ENCODE measurements at places on chromosomes 6 and 20.

DNA sequence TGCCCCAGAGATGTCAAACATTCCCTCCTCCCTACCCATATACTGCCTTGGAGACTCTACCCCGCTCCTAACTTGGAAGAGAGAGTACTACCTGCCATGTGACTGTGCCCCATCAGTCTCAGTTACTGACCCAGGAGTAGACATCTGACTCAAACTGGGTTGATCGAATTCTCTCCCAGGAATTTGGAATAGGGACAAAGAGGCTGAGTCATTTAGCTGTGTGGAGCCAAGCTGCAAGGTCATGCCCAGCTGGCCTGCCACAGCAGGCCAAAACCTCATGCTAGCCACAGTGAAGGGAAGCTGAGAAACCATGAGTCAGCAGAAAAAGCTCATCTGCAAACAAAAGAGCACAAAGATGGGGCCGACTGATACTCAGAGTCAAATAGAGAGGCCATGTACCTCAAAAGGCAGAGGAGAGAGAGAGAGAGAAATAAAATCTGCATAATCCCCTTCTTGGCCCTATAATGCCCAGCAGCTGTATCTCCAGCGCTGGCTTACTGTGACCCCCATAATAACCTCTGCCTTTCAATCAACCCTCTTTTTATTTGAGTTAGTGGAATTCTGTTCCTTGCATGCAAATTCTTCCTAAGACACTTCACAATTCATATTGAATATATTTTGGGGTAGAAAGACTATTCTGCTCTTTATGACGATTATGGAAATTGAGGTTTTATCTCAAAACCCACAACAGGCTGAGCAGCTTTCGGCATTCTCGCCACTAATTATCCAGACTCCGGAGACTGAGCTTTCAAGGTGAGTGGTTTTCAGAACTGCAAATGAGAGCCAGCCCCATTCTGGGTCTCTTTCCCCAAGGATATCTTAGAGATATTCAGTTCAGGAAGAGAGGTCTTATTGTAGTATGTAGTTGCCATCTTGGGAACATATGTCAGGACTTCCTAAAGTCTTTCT, 21.4 kb upstream of the AKIRIN2 start:
- no peak overlapping the region for H3K27ac ChIP-seq
- no peaks in the 10 kb centered on the region for H3K36me3 ChIP-seq
- no peak overlapping the region for H3K4me3 ChIP-seq
- DNase-seq, result no peak
- no peaks in the 10 kb centered on the region for H3K27me3 ChIP-seq
- no peaks in the 10 kb centered on the region for H3K4me1 ChIP-seq

DNA sequence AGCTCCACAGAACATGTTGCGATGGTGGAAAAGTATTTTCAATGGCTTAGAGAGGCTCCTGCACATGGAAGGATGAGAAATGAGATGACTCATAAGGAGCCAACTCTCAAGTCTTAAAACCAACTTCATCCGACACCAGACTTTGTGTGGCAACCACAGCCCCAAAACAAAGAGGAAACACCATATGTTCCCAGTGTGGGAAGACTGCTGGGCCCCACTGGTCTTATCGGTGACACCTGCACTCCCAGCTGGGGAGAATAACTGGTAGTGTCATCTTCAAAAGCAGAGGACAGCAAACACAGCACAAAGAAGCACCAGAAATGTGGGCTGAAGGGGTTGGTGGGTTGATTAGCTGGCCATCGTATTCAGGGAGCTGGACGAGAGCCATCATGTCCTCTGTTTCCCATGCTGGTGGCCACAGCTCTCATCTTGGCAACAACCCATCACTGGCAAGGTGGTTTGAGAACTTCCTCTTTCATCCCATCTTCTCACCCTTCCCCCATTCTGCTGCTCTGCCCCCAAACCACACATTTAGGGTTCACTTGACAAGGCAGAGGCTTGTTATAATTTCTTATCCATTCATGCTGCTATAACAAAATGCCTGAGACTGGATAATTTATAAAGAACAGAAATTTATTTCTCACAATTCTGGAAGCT, 46.0 kb upstream of the TASP1 start:
- H3K27ac ChIP-seq, result no peak overlapping the region
- H3K36me3 ChIP-seq, result no peaks in the 10 kb centered on the region
- DNase-seq, result no peak
- no peaks in the 10 kb centered on the region for H3K27me3 ChIP-seq

DNA sequence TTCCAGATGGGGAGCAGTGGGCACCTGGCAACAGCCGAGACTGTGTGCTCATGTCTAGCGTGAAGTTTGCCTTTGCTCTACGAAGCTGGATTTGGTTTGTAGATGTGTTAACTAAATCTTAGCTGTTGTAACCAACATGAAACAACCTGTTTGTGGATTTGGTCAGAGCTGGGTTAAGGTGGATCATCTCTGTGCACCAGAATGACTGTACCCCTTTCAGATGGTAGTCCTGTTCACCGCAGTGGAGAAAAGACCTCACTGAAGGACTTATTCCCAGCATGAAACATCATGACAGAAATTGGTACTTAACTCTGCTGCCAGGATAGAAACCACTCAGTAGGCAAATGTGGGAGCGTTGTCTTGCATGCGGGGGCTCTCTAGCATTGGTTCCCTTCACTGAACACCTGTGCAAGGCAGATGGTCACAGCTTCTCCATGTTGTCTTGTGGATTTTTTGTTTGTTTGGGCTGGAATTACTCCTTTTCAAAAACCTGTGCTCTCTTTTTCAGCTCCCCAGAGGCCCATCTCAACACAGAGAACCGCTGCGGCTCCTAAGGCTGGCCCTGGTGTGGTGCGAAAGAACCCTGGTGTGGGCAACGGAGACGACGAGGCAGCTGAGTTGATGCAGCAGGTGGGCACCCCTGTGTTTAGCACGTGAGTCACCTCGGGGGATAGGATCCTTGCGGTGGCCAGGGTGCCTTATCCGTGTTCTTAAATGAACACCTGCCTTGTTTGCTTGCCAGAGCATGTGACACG, 19.3 kb upstream of the EFCAB8 start:
- no peak overlapping the region for H3K4me3 ChIP-seq
- no peak for DNase-seq
- no peaks in the 10 kb centered on the region for H3K36me3 ChIP-seq
- H3K4me1 ChIP-seq, result no peaks in the 10 kb centered on the region
- H3K27ac ChIP-seq, result no peak overlapping the region

GRCh38 chr20:37282556-37282955, 6.9 kb upstream of the MANBAL start:
- H3K27ac ChIP-seq, result peak overlapping the region; percentile 46
- no peaks in the 10 kb centered on the region for H3K4me1 ChIP-seq

DNA sequence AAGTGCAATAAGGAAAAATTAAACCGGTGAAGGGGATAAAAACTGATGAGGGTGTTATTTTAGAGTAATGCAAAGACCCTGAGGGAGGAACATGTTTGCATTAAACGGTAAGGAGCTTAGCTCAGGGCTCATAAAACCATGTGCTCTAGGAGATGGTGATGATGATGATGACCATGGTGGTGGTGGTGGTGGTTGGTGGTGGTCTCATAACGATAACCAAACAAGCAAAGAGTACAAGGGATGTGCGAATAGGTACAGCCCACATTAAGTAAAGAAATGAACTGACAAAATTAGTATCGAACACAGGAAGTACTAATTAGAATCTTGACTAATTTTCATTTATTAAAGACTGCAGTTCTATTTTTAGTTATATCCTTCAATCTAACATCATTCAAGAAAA, 139.1 kb downstream of the ATXN1 start:
- no peak overlapping the region for H3K27ac ChIP-seq
- peaks cover 3% of the 10 kb centered on the region for H3K4me1 ChIP-seq
- H3K27me3 ChIP-seq, result no peaks in the 10 kb centered on the region
- H3K4me3 ChIP-seq, result no peak overlapping the region
- no peak for DNase-seq

DNA sequence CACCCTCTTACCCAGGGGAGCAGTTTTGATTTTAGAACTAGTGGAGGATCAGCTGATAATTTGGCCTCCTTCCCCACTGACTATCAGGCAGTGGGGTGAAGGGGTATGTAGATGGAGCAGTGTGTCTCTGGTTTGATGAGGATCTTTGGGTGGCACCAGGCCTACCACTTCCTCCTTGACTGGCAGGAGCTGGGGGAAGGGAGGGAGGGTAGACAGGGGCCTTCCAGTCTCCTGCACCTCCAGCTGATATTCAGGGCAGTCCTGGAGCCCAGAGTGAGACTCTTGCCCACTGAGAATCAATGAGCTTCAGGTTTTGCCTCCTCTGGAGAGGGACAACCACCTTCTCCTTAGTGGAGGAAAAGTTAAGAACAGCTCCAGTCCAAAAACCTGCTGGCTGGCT, 3.2 kb downstream of the DEF6 start:
- H3K27me3 ChIP-seq, result no peaks in the 10 kb centered on the region
- no peak overlapping the region for H3K4me3 ChIP-seq
- DNase-seq, result no peak
- no peaks in the 10 kb centered on the region for H3K4me1 ChIP-seq

GRCh38 chr6:50816115-50816675, 2.5 kb upstream of the TFAP2B start:
- H3K27ac ChIP-seq, result no peak overlapping the region
- no peaks in the 10 kb centered on the region for H3K4me1 ChIP-seq
- H3K27me3 ChIP-seq, result peaks cover 42% of the 10 kb centered on the region

DNA sequence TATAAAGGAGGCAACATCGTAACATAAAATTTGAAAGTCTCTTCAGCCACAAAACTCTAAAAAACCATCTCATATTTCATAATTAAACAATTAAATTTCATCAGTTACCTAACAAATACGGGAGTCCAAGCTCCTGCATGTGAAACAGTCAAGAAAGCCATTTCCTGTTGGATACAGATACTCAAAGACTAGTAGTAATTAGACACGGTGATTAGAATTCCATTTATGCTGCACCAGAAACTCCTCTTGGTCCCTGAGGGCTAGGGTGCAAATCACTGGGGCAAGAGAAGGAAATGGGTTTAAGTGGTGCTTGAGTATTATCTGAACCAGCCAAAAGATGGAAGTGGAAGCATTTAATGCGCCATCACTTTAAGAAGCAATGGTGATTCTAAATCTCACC, 27.4 kb downstream of the TRAM2 start:
- H3K27me3 ChIP-seq, result no peaks in the 10 kb centered on the region
- DNase-seq, result no peak
- H3K27ac ChIP-seq, result no peak overlapping the region
- peaks cover 17% of the 10 kb centered on the region for H3K4me1 ChIP-seq
- no peaks in the 10 kb centered on the region for H3K36me3 ChIP-seq

GRCh38 chr6:14333556-14334305, 216.2 kb downstream of the CD83 start:
- no peaks in the 10 kb centered on the region for H3K4me1 ChIP-seq
- H3K27ac ChIP-seq, result no peak overlapping the region
- DNase-seq, result no peak
- H3K4me3 ChIP-seq, result no peak overlapping the region
- H3K36me3 ChIP-seq, result no peaks in the 10 kb centered on the region

GRCh38 chr6:134190883-134191282, 127.0 kb downstream of the SGK1 start:
- no peak overlapping the region for H3K4me3 ChIP-seq
- no peak for DNase-seq
- no peak overlapping the region for H3K27ac ChIP-seq
- no peaks in the 10 kb centered on the region for H3K4me1 ChIP-seq
- no peaks in the 10 kb centered on the region for H3K27me3 ChIP-seq

- H3K27ac ChIP-seq, result peak overlapping the region; percentile 47
- H3K36me3 ChIP-seq, result no peaks in the 10 kb centered on the region
- DNase-seq, result no peak
- no peaks in the 10 kb centered on the region for H3K4me1 ChIP-seq
Observed at GRCh38 chr20:23092861-23093495, 6.9 kb upstream of the CD93 start.

- no peaks in the 10 kb centered on the region for H3K4me1 ChIP-seq
- H3K4me3 ChIP-seq, result no peak overlapping the region
- H3K27ac ChIP-seq, result no peak overlapping the region
- H3K36me3 ChIP-seq, result no peaks in the 10 kb centered on the region
Observed at GRCh38 chr6:162817196-162817595, 89.4 kb downstream of the PACRG start.

GRCh38 chr20:17872434-17872833, 96.2 kb downstream of the SNX5 start:
- no peak overlapping the region for H3K27ac ChIP-seq
- no peaks in the 10 kb centered on the region for H3K27me3 ChIP-seq
- H3K36me3 ChIP-seq, result no peaks in the 10 kb centered on the region

DNA sequence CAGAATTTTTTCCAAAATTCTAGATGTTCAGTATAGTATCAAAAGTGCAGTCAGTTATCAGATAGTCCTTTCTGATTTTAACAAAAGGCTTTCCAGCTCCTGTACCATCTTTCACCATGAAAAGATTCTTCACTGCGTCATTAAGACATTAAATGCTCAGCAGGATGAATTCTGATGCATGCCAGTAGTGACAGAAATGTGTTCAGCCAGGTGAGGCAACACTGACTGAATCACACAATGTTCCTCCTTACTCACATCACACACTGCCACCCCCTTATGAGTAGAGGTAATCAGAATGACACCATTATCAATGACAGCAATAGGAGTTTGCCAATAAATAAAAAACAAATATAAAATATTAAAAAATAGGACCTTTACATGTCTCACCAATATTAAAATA, 426.6 kb upstream of the PLCB4 start:
- H3K4me3 ChIP-seq, result no peak overlapping the region
- H3K27me3 ChIP-seq, result no peaks in the 10 kb centered on the region
- peaks cover 2% of the 10 kb centered on the region for H3K4me1 ChIP-seq
- H3K36me3 ChIP-seq, result no peaks in the 10 kb centered on the region
- H3K27ac ChIP-seq, result no peak overlapping the region

DNA sequence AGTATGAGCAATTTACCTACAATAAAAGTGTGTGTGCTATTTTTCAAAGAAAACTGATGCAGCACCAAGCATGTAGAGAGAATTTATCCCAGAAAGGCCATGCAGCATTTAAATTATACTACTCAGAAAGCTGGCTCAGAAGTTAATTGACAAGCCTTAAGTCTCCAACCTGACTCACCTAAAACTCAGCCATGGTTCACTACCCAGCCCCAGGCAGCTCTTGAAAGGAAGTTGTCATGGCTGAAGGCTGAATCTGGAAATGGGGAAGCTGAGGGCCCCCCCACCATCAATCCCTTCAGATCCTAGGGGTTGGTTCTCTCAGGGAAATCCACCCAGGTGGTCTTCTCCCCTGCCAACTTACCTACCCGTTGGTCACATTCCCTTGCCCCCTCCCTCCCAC, 19.7 kb downstream of the PPIL6 start:
- H3K27me3 ChIP-seq, result no peaks in the 10 kb centered on the region
- no peak overlapping the region for H3K4me3 ChIP-seq
- H3K4me1 ChIP-seq, result no peaks in the 10 kb centered on the region

GRCh38 chr6:20921578-20921977, 387.3 kb downstream of the CDKAL1 start:
- no peak for DNase-seq
- H3K27ac ChIP-seq, result no peak overlapping the region
- no peak overlapping the region for H3K4me3 ChIP-seq
- no peaks in the 10 kb centered on the region for H3K4me1 ChIP-seq
